ENCODE measurements at places on chromosomes 5 and 9.

GRCh38 chr9:8234316-8234715 lies 434.7 kb upstream of the DMAC1 start:
- no peak for DNase-seq

DNA sequence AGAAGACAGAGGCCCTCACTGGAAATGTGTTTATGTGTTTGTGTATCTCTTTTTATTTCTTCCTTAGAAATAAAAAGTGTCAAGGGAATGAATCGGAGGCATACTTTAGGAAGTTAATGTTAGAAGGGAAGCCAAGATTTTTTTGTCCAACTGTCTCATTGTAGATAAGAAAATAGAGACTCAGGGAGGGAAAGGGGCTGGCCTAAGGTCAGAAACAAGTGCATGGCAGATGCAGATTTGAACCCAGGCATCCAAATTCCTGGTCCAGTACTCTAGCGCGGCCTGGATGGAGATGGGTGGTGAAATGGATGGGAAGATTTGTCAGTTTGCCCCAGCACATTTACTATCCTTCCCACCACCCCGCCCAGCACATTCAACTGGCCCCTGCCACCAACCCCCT lies 19.8 kb upstream of the TNIP1 start:
- no peak for DNase-seq

GRCh38 chr5:102853680-102854079 lies 98.6 kb downstream of the PAM start:
- no peak for DNase-seq

DNA sequence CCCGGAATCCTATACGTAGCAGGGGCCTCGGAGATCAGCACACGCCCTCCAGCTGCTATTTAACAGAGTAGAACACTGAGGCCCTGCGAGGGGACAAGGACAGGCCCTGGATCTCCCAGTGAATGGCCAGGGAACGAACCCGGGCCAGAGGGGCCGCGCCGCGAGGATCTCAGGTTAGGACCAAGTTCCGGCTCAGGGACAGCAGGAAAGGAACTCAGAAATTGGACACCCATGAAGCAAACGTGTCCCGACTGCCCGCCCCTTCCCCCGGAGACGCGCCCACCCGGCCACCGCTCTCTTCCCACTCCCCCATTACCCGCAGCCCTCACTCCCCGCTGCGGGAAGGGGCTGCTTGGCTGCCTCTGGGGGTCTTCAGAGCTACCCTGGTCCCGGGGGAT lies 1.0 kb upstream of the FOXE1 start:
- no peak for DNase-seq

DNA sequence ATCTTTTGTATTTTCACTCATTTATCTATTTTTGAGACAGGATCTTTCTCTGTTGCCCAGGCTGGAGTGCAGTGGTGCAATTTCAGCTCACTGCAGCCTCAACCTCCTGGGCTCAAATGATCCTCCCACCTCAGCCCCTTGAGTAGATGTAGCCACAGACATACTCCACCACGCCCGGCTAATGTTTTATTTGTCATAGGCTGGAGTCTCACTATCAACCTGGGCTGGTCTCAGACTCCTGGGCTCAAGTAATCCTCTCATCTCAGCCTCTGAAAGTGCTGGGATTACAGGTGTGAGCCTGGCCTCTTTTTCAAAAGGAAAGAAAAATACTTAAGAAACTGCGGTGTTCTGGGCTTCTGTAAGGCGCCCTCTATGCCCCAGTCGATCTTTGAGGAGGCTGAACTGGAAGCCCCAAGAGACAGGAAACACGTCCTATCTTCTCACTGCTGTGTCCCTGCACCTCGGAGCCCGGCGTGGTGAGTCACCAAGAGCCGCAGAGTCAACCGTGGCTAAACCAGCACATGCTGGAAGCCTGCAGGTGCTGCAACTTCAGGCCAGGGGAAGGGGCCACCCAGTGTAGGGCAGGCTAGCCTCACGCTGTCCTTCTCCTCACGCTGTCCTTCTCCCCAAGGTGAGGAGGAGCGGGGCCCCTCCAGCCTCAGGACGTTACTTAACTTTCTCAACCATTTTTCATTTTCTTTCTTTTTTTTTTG lies 15.2 kb upstream of the LHX3 start:
- DNase-seq, result no peak

GRCh38 chr5:36667824-36668223 lies 61.4 kb downstream of the SLC1A3 start:
- no peak for DNase-seq
